ENCODE measurements at places on chromosomes 11 and 22. TPM values are rescaled to one million over a fixed set of nuclear protein-coding genes. Genes with fewer than 3 reads are reported as not detected.

The TLCD5 gene
- total RNA-seq: 1.7 TPM

The OR5B21 gene
- total RNA-seq: 0.42 TPM

The OR51I1 gene
- not detected for total RNA-seq

The OR51B4 gene
- total RNA-seq: not detected

The CRYBB2 gene
- total RNA-seq: not detected

The OR6T1 gene
- total RNA-seq: not detected

The GAL3ST3 gene
- not detected for total RNA-seq

The DNAJB7 gene
- total RNA-seq: not detected

DNA sequence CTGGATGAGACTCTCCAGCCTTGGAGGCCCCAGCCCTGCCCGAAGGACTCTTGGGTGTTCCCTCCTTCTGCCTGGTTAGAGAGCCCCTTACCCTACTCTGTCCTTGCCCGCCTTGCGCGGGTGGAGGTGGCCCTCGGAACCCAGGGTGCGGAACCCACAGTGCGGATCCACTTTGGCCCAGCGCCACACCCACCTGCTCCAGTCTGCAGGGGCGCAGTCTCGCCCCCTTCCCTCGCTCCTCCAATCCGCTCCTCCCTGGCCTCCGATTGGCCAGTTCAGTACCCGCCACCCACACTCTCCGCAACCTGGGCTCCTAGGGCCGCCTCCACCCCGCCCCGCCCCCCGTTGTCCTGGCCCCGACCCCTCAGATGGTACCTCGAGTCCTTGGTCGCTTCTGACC lies 2.4 kb downstream of the CAPN1 start:
- no peak for DNase-seq

- DNase-seq: no peak
Observed at GRCh38 chr11:73358071-73358470, 18.1 kb upstream of the RELT start.

DNA sequence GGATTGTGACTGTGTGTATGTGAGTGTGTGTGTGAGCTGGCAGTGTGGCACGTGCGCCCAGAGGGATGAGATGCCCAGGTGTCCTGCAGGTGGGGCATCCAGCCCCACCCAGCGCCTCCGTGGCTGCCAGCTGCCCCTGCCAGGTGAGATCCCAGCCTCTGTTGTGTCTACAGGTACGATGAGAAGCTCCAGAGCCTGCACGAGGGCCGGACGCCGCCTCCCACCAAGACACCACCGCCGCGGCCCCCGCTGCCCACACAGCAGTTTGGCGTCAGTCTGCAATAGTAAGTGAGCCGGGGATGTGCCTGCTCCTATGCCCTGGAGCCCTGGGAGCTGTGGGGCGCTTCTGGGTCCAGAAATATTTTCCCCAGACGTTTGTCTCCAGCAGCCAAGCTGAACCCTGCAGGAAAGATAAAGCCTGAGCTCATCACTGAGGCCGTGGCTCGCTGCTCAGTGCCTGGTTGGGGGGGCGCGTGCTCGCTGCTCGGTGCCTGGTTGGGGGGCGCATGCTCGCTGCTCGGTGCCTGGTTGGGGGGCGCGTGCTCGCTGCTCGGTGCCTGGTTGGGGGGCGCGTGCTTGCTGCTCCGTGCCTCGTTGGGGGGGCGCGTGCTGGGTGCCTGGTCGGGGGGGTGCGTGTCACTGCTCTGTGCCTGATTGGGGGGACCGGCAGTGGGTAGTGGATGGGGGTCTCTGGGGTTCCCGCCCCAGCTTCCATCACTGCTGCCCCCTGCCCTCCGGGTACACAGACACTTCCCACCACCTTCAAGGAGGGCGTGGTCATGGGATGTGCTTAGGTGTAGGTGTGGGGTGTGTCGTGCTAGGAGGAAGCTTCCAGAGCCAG lies 73.2 kb downstream of the ARHGAP8 start:
- no peak for DNase-seq

GRCh38 chr11:77865805-77866204 lies 44.9 kb downstream of the AAMDC start:
- DNase-seq: no peak

GRCh38 chr11:75611823-75612222 lies 49.8 kb downstream of the SERPINH1 start:
- DNase-seq: no peak

GRCh38 chr11:47564933-47565339 lies 463 bp upstream of the PTPMT1 start:
- no peak for DNase-seq

GRCh38 chr11:71114124-71114851 lies 138.1 kb downstream of the SHANK2 start:
- no peak for DNase-seq

DNA sequence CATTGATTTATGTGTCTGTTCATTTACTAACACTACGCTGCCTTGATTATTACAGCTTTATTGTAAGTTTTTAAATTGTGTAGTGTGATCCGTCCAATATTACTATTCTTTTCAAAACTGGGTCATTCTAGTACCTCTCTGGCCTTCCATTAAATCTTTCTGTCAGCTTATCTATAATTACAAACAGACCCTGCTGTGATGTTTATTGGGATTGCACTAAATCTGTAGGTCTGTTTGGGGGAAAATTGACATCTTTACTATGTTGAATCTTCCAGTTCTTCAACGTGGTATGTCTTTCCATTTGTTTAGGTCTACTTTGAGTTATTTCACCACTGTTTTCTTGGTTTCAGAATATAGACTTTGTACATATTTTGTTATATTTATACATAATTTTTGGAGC lies 15.6 kb downstream of the CABIN1 start:
- DNase-seq: no peak

DNA sequence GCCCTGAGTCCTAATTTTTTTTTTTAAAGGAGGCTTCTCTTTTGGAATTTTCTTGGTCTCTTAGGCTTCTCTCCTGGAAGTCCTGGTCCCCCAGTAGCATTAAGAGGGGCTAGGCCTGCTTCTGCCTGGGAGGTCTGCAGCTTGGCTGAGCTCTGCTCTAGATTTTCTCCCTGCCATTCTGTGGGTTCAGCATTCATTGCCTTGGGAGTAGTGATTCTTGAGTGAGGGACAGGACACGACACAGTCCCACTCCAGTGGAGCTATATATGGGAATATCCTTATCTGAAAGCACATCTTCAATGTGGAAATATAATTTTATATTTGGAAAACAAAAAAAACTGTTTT lies 3.7 kb downstream of the IGSF22 start:
- DNase-seq: no peak

GRCh38 chr22:27348634-27349033 lies 452.9 kb downstream of the MN1 start:
- no peak for DNase-seq

DNA sequence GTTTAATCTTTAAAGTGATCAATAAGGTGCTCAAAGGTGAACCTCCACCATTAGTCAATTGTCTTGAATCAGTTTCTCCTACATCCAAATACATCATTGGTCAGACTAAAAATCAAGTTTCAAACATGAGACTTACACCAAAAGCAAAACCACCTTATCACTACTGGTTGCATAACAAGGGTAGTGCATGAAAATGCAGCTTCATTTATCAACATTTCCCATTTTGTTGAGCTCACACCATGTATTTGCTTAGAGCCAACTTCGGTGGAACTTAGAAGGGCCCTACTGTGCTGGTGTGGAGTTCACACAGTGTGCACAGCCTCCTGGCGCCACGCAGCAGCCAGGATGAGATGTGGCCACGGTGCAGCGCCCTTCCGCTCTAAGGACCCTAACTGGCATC lies 23.1 kb upstream of the PHLDA2 start:
- no peak for DNase-seq

GRCh38 chr11:6943131-6943530 lies 16.9 kb downstream of the ZNF215 start:
- DNase-seq: no peak

GRCh38 chr22:29621761-29622526 lies 18.5 kb downstream of the NF2 start:
- no peak for DNase-seq

GRCh38 chr11:79243422-79244210 lies 197.2 kb downstream of the TENM4 start:
- no peak for DNase-seq

DNA sequence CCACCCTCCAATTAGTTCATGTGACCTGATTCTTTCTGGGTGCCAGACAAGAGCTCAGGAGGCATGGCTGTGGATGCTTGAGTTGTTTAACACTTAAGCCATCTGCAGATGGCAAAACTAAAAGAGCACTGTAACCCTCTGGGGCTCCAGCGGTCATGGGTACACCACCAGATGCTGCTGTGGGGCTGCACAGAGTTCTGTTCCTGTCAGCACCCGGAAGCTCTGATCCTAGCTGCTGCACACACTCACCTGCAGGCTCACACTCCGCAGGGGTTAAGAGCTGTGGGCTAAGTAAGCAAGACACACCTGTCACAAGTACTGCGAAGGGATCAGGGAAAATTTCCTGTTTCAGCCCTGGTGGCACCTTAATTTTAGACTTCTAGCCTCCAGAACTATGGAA lies 307.8 kb downstream of the C11orf87 start:
- no peak for DNase-seq

- DNase-seq: no peak
Observed at GRCh38 chr11:128491195-128491936, 96.0 kb downstream of the ETS1 start.

DNA sequence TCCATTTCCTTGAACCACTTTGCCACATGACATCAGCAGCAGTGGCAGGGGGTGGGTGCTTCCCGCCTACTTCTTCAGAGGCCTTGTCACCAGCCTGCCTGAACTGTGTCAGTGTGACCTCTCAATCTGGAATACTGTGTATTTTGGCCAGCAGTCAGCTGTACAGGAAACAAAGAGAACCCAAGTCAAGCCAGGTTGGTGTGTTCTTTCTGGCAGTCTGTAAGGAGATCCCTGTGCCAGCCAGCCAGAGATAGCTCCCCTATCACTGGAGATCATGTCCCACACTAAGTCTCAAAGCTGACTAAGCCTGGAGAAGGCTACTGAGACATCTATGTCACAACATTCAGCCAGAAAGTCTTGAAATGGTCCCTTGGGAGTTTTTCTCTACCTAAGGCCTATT lies 142.1 kb downstream of the TRPC6 start:
- no peak for DNase-seq

- DNase-seq: no peak
Observed at GRCh38 chr11:134250675-134251074, 2.5 kb downstream of the THYN1 start.

DNA sequence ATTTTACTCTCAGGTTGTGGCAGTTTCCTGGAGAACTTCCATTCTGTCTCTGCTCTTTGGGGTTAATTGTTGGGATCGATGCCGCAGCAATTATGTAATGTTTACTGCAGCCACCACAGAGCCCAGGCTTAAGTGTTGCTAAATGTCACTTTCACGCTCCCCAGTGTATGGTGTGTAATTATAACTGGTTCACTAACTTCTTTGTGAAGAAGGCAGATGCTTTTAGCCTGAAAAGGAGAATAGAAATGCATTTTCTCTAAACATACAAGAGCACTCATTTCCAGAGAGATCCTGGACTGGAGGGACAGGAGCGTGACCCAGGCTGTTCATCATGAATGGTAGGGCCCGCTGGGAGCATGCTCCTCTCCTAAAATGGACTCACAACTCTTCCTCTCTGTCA lies 132.2 kb upstream of the PLET1 start:
- DNase-seq: no peak

DNA sequence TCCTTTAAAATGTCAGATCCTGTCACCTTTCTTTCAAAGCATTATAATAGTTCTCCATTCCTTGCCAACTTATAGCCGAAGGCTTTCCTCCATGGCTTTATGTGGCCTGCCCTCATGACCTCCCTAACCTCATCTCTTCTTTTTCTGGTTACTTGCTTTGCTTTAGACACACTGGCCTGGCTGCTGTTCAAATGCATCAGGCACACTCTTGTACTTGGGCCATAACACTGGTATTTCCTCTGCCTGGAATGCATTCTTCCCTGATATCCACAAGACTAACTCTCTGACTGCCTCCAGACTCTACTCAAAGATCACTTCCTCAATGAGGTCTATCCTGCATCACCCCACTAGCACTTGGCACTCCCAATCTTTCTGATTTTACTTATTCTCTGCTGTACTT lies 710.3 kb downstream of the KCNA4 start:
- no peak for DNase-seq

DNA sequence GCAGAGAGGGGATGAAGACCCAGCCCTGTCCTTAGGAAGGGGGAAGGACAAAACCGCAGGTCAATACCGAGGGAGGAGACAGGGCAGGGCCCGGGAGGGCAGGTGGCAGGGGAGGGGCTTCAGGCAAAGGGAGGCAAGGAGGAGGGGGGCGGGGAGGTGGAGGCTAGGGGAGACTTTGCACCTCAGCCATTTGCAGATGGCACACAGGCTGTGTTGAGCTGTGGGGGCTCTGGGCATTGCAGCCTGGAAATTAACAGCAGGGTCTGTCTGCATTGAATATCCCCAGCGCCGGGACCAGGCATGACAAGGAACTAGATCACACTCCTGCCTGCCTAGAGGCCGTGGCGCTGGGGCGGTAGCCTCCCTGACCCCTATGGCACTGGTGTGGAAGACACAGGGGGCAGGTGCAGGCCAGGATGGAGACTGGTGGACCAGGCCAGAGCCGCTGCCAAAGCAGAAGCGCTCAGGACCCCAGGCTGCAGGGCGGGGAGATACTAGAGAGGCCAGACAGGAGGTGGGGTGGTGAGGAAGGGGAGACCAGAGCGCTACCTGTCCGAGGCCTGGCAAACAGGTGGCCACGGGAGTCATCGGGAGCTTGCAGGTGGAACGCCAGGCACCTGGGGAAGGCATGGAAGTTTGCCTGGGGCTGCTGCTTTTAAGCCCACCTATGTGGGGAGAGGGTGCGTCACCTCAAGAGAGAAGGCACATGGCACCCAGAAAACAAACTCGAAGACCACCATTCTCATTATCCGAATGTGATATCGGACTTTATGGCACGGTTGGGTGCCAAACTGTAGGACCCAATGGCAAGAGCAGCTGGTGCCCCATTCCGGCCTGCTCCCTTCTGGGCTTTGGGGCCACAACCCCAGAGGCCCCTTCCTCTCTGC lies 11.5 kb downstream of the CBX6 start:
- no peak for DNase-seq

DNA sequence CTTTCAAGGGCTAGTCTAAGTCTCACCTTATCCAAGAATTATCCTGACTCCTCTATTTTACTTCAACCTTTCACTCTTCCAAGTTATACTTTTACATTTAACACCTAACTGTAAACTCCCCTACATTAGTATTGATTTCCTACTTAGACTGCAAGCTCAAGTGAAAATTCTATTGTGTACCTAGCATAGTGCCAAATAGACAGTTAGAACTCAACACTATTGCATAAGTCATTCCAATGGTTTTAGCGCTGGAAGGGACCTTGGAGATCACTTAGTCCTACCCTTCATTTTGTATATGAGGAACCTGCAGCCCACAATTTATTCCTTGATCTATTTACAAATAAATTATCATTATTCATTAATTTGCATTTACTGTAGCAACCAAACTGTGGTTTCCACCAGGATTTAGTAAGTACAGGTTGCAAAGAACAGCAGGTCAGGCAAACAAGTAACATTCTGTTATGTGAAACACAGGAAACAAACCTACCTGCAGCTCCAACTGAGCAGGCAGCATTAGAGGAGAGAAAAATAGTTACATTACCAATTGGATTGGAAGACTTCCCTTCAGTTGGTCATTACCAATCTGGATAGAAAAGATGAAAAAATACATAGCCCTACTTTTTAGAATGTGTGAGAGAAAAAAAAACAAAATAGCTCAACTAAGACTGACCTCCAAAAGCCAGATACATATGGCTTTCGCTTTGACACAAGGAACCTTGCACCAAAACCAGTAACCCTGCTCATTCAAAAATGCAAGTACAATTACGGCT lies 33.7 kb upstream of the NFRKB start:
- no peak for DNase-seq

All from CD8-positive, alpha-beta memory T cell (primary cell).